ENCODE measurements at places on chromosomes 16 and 17.

DNA sequence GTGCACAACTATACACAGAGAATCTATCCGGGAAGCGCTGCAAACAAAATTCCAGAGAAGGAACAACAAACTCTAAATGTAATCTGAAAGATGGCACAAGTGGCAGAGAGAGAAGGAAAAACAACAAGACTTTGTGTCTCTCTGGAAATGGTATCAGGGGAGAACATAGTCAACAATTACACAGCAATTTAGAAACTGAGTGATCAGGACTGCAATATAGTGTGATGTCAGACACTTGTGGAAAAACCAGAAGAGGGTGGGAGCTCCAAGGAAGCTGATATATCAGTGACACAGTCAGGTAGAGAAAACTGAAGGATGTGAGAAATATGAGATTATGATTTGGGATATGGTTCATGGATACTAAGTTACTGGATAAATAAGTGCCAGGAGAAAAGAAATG is 8.2 kb downstream of the ZNF19 start:
- DNase-seq: no peak

GRCh38 chr16:49460786-49461470 is 87.3 kb downstream of the C16orf78 start:
- peak; percentile 26 for DNase-seq

DNA sequence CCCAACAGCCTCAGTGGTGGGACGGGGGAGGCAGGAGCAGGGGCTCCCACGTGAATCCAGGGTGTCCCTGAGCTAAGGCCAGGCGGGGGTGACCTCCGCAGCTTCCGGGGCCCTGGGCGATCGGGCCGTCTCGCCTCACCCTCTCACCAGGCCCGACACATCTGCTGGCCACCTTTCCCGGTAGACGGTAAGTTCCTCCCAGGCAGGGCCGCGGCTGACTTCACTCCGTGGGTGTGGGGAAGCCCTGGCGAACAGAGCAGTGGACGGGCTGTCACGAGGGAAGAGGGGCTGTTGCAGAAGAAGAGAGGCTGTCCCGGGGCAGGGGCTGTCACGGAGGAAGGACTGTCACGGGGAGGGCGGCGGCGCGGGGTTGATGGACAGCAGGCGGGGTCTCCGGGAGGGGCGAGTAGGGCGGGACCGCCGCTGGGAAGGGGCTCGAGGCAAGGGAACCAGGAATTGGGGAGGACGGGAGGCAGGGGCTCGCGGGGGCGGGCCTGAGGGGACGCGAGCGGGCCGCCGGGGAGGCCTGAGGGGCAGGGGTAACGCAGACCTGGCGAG is 498 bp downstream of the PKMYT1 start:
- no peak for DNase-seq

DNA sequence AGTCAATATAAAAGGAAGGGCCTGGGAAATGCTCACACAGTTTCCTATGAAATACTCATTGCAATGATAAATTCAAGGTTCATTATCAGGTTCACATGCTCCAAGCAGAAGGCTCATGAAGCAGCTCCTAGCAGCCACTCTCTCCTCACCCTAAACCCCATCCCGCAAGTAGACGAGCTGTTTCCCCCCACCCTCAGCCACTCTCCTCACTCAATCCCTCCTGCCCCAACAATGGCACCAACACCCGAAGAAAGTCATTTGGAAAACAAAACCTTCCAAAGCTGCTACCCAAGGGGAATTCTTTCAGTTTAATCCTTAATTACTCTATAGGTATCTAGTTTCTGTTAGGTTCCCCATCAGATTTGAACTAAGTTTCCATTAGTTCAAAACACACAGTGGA is 69.7 kb downstream of the CREBBP start:
- DNase-seq: no peak

GRCh38 chr16:17972460-17972943 is 364.0 kb downstream of the NPIPA8 start:
- DNase-seq: no peak

All from islet precursor cell (in vitro differentiated cells).